Inflammatory macrophage treated with lipopolysaccharide for 4 hours (primary cell): ENCODE measurements at places on chromosomes 7 and 10.

- DNase-seq = no peak
These were observed 10.7 kb downstream of the MYO3A start for GRCh38 chr10:25944771-25945170.

DNA sequence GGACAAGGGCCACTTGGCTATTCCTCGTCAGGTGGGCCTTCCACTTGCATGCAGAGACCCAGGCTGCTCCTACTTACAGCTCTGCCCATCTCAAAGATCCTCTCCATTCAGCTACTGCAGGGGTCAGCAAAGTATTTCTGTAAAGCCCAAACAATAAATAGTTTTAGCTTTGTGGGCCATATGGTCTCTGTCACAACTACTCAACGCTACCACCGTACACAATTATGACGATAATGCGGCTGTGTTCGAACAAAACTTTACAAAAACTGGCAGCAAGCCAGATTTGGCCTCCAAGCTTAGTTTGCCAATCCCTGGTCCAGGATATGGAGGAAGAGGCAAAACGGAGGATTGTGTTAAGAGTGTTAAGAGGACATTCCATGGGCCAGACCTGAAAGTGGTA, 12.8 kb downstream of the RAB11FIP2 start:
- no peak for DNase-seq

GRCh38 chr10:59585046-59585700, 124.5 kb downstream of the SLC16A9 start:
- DNase-seq = no peak

DNA sequence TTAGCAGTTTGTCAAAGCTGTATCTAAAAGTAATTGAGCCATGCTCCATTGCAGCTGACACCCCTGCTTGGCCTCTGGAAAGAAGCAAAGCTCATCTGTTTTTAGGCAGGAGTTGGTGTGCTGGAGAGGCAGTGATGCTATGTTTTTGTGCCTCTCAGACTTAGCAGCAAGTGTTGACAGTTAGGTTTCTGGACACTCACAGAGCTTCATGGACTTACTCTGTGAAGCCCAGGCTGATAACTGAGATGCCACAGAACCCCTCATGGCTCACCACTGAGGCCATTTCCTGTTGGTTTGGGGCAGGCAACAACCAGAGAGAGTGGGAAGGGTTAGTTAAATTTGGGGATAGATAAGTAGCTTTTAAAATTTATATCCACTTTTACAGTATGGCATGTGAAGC, 59.8 kb downstream of the BTAF1 start:
- no peak for DNase-seq

DNA sequence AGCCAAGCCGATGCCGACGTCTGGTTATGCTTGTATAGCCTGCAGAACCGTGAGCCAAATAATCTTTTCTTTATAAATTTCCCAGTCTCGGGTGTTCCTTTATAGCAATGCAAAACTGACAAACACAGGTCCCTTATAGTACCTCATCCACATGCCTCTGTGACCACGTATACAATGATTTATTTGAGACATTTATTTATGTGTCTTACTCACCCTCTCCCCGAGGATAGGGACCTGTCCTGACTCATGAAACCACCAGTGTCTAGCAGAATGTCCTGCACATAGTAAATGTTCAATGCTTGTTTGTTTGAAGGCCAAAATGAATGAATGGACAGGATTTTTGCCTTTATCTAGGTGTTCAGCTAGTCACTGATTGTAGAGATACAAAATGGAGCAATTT, 147.9 kb upstream of the FZD8 start:
- DNase-seq = no peak

GRCh38 chr10:84428711-84429110, 100.3 kb downstream of the CCSER2 start:
- DNase-seq = no peak

DNA sequence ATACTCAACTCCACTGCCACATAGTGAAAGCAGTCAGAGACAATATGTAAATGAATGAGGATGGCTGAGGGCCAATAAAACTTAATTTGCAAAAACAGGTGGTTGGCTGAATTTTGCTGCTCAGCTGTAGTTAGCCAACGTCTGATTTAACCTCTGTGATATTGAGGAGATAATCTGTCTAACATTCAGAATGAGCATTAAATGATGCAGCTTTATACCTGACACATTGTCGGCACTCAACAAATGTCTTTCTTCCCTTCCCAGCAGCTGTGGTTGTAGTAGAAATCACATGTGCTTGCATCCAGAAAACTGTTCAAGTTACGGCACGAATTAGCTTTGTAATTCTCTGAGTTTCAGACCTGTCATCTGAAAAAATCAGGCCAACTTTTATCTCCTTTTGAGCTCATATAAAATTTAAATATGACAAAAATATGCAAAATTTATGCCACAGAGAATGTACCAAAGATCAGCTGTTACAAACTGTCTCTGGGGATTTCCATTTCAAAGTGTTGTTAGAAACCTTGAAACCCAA, 1239.7 kb downstream of the GATA3 start:
- DNase-seq = no peak
